ENCODE measurements at places on chromosomes 3 and 15. TPM values are rescaled to one million over a fixed set of nuclear protein-coding genes. Genes with fewer than 3 reads are reported as not detected.

The MED12L gene
- total RNA-seq, result 4.9 TPM

The NAALADL2 gene
- 11.6 TPM for total RNA-seq

The FBLN2 gene
- 138 TPM for total RNA-seq

The ERC2 gene
- total RNA-seq, result 0.26 TPM

The REC114 gene
- total RNA-seq, result not detected

The PXK gene
- total RNA-seq, result 56.8 TPM

The ZNF80 gene
- total RNA-seq, result not detected

The SHF gene
- total RNA-seq, result 3.3 TPM

The NR2F2 gene
- total RNA-seq, result 9.2 TPM

The ULK3 gene
- 11.8 TPM for total RNA-seq

The TRMT10C gene
- 32.1 TPM for total RNA-seq

The CFAP100 gene
- total RNA-seq, result not detected

The BAHD1 gene
- total RNA-seq, result 4.4 TPM

The FAN1 gene
- total RNA-seq, result 20.5 TPM

The CCDC51 gene
- total RNA-seq, result 19.3 TPM

The PFN2 gene
- 153 TPM for total RNA-seq

The IMPG2 gene
- 0.33 TPM for total RNA-seq

The RAD54L2 gene
- 17.2 TPM for total RNA-seq

The COPB2 gene
- total RNA-seq, result 293 TPM

The TNNC1 gene
- 0.51 TPM for total RNA-seq

The BLM gene
- total RNA-seq, result 1.5 TPM

The C3orf18 gene
- 25.8 TPM for total RNA-seq

The TGM4 gene
- total RNA-seq, result not detected

The ARHGEF26 gene
- total RNA-seq, result 1.3 TPM

The FSTL1 gene
- 309 TPM for total RNA-seq

The SNX22 gene
- 0.17 TPM for total RNA-seq

The GLDN gene
- 50.7 TPM for total RNA-seq

The GP5 gene
- total RNA-seq, result 0.17 TPM

The TRNT1 gene
- 27.5 TPM for total RNA-seq

The CLDN16 gene
- total RNA-seq, result under 0.01 TPM

The CAMK1 gene
- 55.2 TPM for total RNA-seq

The IL20RB gene
- 0.51 TPM for total RNA-seq

The HTR3E gene
- total RNA-seq, result not detected

The LINGO1 gene
- not detected for total RNA-seq

The WDR93 gene
- 0.17 TPM for total RNA-seq

The STXBP5L gene
- total RNA-seq, result not detected

The MINDY4B gene
- total RNA-seq, result not detected

The GHSR gene
- total RNA-seq, result not detected

The C3orf85 gene
- not detected for total RNA-seq

The CNTN6 gene
- not detected for total RNA-seq

The NXPE3 gene
- 26.9 TPM for total RNA-seq

The HSPBAP1 gene
- 12.4 TPM for total RNA-seq

The PATL2 gene
- 1.3 TPM for total RNA-seq

The GCSAM gene
- total RNA-seq, result not detected

The SQOR gene
- 105 TPM for total RNA-seq

The ZNF660 gene
- 3.3 TPM for total RNA-seq

The WDR82 gene
- total RNA-seq, result 63.9 TPM

The XCR1 gene
- total RNA-seq, result under 0.01 TPM

The SPATA12 gene
- not detected for total RNA-seq

The CCDC33 gene
- not detected for total RNA-seq

The ACKR2 gene
- total RNA-seq, result under 0.01 TPM

The UBL7 gene
- 30.6 TPM for total RNA-seq

The CHRD gene
- total RNA-seq, result 4.8 TPM

The ARNT2 gene
- total RNA-seq, result 9.8 TPM

The LARP6 gene
- total RNA-seq, result 108 TPM

The PLA2G4F gene
- not detected for total RNA-seq

The PTH1R gene
- 4.3 TPM for total RNA-seq

Data from fibroblast of lung (primary cell).